ENCODE measurements at places on chromosomes 6 and 20. TPM values are rescaled to one million over a fixed set of nuclear protein-coding genes. Genes with fewer than 3 reads are reported as not detected.
A peak's percentile ranks its signal among the peaks of the same experiment; 100 is the strongest.

- H3K27ac ChIP-seq = no peak overlapping the region
- DNase-seq = no peak
- no peak overlapping the region for H3K4me3 ChIP-seq
- H3K4me1 ChIP-seq = peaks cover 14% of the 10 kb centered on the region
- H3K27me3 ChIP-seq = no peaks in the 10 kb centered on the region
Measured at GRCh38 chr20:37337208-37337991, 8.5 kb upstream of the SRC start.

LATS1 gene
- total RNA-seq = 41.8 TPM

PAX1 gene
- not detected for total RNA-seq

HLA-DQA1 gene
- total RNA-seq = 6.9 TPM

- H3K27ac ChIP-seq = no peak overlapping the region
- H3K36me3 ChIP-seq = no peaks in the 10 kb centered on the region
- H3K4me1 ChIP-seq = no peaks in the 10 kb centered on the region
- H3K4me3 ChIP-seq = no peak overlapping the region
Measured at GRCh38 chr6:116982401-116982800, 105.4 kb downstream of the RFX6 start.

GRCh38 chr6:73811706-73812105 lies 115.7 kb downstream of the CD109 start:
- no peak for DNase-seq
- H3K27me3 ChIP-seq = no peaks in the 10 kb centered on the region
- no peak overlapping the region for H3K27ac ChIP-seq
- H3K36me3 ChIP-seq = no peaks in the 10 kb centered on the region
- H3K4me3 ChIP-seq = no peak overlapping the region

- peaks cover 30% of the 10 kb centered on the region for H3K27me3 ChIP-seq
- no peaks in the 10 kb centered on the region for H3K36me3 ChIP-seq
- H3K4me3 ChIP-seq = no peak overlapping the region
- H3K27ac ChIP-seq = no peak overlapping the region
- DNase-seq = no peak
Measured at GRCh38 chr6:159213405-159213804, 44.2 kb downstream of the FNDC1 start.

DNA sequence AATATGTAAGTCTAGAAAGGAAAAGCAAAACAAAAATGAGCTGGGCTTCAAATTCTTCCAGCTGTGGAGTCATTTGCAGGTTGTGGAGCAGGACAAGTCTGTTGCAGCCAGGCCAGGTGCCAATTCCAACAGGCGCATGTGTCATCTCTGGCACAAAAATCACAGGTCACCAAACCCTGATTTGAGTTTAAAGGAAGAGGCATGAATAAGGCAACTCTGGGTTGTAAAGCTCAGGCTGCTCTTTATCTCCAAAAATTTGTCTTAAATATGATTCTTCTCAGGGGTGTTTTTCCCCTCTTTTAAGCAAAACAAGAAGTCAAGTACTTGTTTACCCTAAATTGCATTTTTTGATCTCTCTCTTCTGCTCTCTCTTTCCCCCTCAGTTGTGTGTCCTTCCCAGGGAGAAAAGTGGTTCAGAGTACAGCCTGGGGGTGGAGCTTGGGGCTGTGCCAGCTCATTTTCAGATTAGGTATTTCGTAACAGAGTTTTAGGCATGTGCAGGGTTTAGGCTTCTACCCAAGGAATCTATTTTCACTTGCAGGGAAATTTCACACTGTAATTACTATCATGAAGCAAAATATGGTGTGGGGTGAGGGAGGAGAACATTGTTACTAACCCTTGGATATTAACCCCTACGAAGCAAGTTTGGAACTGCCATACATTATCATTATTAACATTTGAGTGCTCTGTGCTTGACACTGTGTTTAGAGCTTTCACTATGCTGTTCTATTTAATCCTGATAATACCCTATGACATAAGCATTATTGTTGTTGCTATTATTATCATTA lies 8.3 kb upstream of the NCOA3 start:
- peak; percentile 24 for DNase-seq
- no peak overlapping the region for H3K27ac ChIP-seq
- no peak overlapping the region for H3K4me3 ChIP-seq
- H3K36me3 ChIP-seq = no peaks in the 10 kb centered on the region

GRCh38 chr20:49659056-49659455 lies 54.6 kb downstream of the B4GALT5 start:
- H3K27ac ChIP-seq = no peak overlapping the region
- H3K4me3 ChIP-seq = no peak overlapping the region
- H3K27me3 ChIP-seq = no peaks in the 10 kb centered on the region
- no peaks in the 10 kb centered on the region for H3K36me3 ChIP-seq
- DNase-seq = no peak
- peaks cover 19% of the 10 kb centered on the region for H3K4me1 ChIP-seq

TP53TG5 gene
- total RNA-seq = 0.23 TPM

GRCh38 chr6:108714766-108715414 lies 133.3 kb upstream of the ARMC2 start:
- no peak overlapping the region for H3K27ac ChIP-seq
- H3K4me3 ChIP-seq = no peak overlapping the region
- peaks cover 19% of the 10 kb centered on the region for H3K4me1 ChIP-seq
- H3K36me3 ChIP-seq = no peaks in the 10 kb centered on the region
- DNase-seq = no peak

DNA sequence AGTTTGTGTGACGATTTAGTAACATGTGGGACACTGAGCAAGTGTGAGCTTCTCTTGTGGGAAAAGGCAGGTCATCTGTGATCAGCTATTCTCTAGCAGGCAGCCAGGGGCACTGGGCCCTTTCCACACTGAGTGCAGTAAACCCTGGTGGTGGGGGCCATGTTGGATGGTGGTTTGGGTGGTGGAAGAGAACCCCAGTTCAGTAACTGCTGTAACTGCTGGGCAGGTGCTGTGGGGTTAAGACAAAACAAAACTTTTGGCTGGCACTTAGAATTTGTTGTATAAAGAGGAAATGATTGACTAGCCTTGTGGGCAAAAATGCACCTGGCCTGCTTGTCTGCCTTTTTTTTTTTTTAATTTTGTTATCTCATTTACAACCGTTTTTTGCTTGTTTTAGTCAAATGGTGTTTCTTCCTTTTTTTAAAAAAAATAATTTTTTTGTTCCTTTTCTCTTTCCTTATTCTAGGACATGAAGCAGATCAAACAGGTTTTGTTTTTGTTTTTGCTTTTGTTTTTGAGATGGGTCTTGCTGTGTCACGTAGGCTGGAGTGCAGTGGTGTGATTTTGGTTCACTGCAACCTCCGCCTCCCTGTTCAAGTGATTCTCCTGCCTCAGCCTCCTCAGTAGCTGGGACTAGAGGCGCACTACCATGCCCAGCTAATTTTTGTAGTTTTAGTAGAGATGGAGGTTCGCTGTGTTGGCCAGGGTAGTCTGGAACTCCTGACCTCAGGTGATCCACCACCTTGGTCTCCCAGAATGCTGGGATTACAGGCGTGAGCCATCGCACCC lies 59.8 kb downstream of the IGF2R start:
- H3K27ac ChIP-seq = no peak overlapping the region
- no peaks in the 10 kb centered on the region for H3K4me1 ChIP-seq
- no peak overlapping the region for H3K4me3 ChIP-seq

MAP7 gene
- total RNA-seq = 0.33 TPM
